ENCODE measurements at places on chromosomes 3 and 15.
A peak's percentile ranks its signal among the peaks of the same experiment; 100 is the strongest.

DNA sequence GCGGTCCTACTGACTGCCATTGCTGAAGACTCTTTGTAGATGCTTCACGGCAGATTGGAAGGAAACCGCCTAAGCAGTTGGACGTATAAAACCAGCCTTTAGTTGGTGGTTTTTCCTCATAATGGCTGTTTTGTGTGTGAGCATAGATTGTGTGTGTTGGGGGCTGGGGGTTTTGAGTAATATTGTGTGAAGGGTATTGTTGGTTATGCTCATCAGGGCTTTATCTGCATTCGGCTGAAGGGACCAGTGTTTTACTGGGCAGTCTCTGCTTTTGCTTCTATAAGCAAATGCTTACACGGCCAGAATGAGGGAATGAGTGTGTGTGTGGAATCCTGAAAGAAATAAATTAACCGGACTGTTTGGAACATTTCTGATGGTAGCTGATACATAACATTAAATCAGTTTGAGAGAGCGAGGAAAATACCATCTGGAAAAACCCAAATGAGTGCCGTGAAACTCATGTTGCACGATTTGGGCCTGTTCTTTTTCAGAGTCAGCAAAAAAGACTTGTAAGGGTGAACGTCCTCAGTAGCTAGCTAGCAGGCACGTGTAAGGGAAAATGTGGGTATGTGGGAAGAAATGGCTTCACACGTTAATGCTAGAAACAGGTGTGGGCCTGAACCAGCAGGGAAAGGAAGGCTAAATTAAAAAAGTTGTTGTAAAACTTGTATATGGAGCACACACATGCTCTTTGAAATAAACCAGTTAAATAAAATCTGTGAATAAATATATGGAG is 1.9 kb downstream of the MITF start:
- no peak for DNase-seq

- DNase-seq, result no peak
Measured at GRCh38 chr3:194522579-194523046, 35.8 kb upstream of the ATP13A3 start.

DNA sequence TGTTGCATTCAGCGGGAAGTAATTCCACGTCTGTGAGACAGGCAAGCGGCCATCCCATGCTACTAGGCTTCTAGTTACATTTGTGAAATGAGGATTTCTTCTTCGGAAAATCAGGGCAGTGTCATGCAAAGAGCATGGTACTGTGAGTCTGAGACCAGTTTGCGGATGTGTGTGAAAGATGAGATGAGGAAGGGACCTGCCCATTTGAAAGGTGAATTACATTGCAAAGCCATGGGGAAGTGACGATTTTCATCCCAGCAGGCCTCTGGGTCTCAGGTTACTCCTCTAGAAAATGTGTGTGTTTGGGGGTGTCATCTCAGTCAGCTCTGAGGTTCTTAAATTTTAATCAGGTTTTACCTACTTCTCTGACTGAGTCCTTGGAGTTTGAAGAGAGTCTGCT is 16.1 kb downstream of the TLE3 start:
- DNase-seq, result no peak

- DNase-seq, result no peak
Measured at GRCh38 chr3:197088370-197088769, 58.8 kb upstream of the MELTF start.

DNA sequence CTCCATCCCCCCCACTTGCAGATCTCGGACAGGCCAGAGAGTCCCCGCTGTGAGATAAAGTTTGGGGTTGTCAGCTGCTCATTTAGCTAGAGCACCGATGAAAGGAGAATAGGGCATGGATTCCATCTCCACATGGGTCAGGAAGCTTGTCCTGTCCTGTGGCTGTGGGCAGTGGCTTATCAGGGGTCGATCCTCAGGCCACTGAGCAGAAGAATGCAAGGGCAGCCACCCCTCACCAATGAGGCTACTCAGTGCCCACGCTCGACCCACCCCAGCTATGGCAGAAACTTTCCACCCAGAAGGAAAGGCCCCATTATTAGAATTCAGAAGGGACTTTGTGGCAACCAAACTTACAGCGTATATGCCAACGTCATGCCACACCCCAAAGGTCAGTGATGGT is 43.3 kb downstream of the CPN2 start:
- DNase-seq, result no peak

GRCh38 chr15:59443341-59444072 is 5.5 kb downstream of the FAM81A start:
- no peak for DNase-seq

GRCh38 chr3:135891121-135891520 is 74.4 kb upstream of the PPP2R3A start:
- DNase-seq, result no peak

- DNase-seq, result no peak
Measured at GRCh38 chr3:14488286-14489041, 51.7 kb downstream of the GRIP2 start.

- no peak for DNase-seq
Measured at GRCh38 chr3:184656458-184656828, 55.4 kb downstream of the MAGEF1 start.

DNA sequence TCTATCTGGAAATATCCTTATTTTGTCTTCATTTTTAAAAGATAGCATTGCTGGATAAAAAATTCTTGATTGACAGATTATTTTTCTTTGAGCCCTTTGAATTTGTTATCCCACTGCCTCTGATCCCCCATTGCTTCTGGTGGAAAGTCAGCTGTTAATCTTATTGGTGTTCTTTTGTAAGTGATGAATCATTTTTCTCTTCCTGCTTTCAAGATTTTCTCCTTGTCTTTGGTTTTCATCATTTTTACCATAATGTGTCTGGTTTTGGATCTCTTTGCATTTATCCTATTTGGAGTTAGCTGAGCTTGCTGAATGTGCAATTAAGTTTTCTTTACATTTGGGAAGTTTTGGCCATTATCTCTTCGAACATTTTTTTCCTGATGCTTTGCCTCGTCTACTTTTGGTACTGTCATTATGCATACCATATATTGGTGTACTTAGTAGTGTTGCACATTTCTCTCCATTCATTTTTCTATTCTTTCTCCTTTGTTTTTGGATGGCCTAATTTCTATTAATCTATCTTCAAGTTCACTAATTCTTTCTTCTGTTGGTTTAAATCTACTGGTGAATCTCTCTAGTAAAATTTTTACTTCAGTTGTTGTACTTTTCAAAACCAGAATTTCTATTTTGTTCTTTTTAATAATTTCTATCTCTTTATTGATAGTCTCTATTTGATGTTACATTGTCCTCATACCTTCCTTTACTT is 440.0 kb upstream of the PROK2 start:
- DNase-seq, result no peak

DNA sequence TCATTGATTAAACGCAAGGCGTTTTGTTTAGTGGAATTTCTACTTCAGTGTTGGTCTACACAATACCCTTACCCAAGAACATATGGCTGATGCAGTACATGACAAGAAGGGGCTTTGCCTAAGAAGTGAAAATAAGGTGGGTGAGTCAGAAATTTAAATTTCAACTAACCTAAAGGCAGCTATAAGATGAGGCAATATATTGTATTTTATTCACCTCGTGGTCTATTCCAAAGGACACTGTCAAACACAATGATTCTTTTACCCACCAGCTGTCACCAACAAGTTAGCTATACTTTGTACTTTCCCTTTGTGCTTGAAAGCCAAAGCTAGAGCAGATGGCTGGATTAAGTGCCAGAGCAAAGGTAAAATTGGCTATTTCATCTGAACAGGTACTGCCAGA is 10.9 kb upstream of the SETMAR start:
- no peak for DNase-seq

GRCh38 chr15:57329582-57330367 is 46.5 kb upstream of the CGNL1 start:
- DNase-seq, result no peak

DNA sequence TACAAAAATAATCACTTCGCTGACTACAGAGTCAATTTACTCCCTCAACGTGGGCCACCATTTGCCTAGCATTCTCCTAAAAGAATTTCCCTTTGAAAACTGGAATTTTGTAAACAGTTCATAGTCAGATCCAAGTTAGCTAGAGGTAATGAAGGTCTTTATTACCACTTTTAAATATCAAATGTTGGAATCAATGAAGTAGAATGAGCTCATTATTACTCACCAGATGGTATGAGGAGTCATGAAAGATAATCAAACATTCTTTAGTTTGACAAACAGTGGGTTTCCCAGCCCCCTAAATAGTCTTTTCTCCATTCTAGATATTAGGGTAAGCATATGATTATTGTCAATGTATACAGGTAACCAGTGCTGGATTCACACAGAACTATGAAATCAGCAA is 455.7 kb upstream of the THBS1 start:
- DNase-seq, result no peak

GRCh38 chr15:97995881-97996603 is 35.5 kb downstream of the ARRDC4 start:
- no peak for DNase-seq

DNA sequence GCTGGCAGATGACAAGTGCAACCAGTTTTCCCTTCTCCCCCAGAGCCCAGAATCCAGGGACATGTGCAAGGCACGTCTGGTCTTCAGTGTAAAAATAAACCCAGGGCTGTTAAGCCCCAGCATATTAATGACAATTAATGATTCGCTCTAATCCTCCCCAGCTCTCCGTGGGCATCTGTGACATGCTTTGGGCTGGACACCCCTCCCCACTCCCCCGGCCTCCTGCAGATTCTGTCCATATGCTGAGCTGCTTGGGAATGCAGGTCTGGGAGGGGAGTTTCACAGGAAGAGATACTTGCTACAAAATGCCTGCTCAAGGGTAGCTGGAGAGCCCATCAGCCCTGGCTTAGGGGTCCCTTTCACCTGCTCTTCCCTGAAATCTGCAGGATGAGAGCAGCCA is 43.0 kb upstream of the NTRK3 start:
- DNase-seq, result no peak

GRCh38 chr3:76400141-76400540 is 614.8 kb upstream of the ZNF717 start:
- DNase-seq, result no peak

GRCh38 chr3:157063926-157064325 is 96.0 kb downstream of the CCNL1 start:
- DNase-seq, result no peak

- no peak for DNase-seq
Measured at GRCh38 chr15:75136118-75136517, 65.6 kb upstream of the C15orf39 start.

DNA sequence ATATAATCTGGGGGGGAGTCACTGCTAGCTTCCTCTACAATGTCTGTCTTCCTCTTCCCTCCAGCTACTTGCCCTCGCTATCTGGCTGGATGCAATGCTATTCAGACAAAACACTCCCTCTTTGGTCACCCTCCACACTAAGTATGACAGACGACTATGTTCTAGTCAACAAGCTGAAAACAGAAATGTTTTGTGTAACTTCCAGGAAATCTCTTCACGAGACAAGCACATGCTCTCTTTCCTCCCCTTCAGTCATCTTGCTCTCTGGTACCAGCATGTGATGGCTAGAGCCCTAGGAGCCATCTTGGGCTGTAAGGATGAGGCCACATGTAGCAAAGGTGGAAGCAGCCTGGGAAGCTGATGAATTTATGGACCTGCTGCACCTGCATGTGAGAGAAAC is 151.3 kb downstream of the ARRDC4 start:
- no peak for DNase-seq

GRCh38 chr3:105513042-105513441 is 146.3 kb downstream of the ALCAM start:
- DNase-seq, result no peak

- DNase-seq, result no peak
Measured at GRCh38 chr3:105809208-105809888, 59.5 kb downstream of the CBLB start.

GRCh38 chr3:134179508-134179907 is 71.2 kb downstream of the RYK start:
- no peak for DNase-seq

- DNase-seq, result no peak
Measured at GRCh38 chr3:126517986-126518778, 609 bp upstream of the UROC1 start.

- peak; percentile 32 for DNase-seq
Measured at GRCh38 chr15:52208306-52208946, 17.2 kb upstream of the GNB5 start.

DNA sequence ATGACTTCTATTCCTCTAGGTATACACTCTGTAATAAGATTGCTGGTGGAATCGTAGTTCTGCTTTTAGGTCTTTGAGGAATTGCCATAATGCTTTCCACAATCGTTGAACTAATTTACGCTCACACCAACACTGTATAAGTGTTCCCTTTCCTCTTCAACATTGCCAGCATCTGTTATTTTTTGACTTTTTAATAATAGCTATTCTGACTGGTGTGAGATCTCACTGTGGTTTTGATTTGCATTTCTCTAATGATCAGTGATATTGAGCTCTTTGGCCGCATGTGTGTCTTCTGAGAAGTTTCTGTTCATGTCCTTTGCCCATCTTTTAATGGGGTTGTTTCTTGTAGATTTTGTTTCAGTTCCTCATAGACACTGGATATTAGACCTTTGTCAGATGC is 12.8 kb downstream of the NXPE3 start:
- no peak for DNase-seq

DNA sequence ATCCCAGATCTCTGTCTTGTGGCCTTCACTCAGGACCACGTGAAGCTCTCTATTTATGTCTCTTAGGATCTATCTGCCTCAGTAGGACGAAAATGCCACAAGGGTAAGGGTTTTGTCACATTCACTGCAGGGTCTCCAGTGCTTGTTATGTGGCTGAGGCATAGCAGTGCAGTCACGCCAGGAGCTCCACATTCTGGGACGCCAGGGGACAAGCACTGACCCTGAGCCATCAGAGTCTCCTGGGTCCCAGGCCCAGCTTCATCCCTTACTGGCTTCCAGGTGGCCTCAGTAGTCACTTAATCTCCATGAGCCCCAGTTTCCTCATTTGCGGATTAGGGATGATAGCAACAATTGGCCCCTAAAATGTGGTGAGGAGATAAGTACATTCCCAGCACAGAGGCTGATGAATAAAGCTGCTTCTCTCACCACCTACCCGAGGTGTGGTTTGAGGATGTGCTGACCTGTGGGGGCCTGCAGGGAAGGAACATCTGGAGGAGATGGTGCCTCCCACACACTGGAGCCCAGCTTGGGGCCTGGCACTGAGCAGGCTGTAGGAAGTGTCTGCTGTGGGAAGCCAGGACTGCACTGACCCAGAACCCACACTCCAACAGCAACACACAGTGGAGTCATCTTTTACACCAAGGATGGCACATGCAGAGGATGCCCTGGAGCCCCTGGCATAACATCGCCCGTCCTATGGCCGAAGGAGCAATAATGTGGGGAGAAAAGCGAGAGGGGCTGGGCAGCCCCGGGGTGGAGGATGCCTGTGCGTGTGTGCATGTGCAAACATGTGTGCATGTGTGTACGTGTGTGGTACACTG is 93.2 kb upstream of the IQSEC1 start:
- no peak for DNase-seq

DNA sequence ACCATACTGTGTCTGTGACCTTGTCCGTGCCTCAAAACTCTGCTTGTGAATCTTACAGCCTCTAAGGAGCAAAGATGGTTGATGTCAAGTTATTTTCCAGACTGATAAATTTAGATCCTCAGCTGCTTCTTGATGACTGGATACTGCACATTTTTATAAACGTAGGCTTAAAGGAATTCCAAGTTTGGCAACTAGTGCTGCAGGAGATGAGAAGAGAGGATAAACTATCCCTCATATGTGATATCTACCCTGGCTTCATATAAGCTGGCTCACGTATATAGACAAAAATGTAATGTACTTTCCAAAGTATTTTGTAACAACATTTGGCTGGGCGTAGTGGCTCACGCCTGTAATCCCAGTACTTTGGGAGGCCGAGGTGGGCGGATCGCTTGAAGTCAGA is 89.6 kb downstream of the GMPS start:
- no peak for DNase-seq

Data from stimulated activated CD8-positive, alpha-beta memory T cell treated with anti-CD3 and anti-CD28 coated beads, Interleukin-4, amount 100 ng/mL, for 1 hour (primary cell).